ENCODE measurements at places on chromosomes 3 and 15.

- no peak for DNase-seq
Observed at GRCh38 chr3:17602126-17602525, 140.3 kb downstream of the TBC1D5 start.

- DNase-seq, result no peak
Observed at GRCh38 chr3:11056531-11057050, 64.0 kb downstream of the SLC6A1 start.

DNA sequence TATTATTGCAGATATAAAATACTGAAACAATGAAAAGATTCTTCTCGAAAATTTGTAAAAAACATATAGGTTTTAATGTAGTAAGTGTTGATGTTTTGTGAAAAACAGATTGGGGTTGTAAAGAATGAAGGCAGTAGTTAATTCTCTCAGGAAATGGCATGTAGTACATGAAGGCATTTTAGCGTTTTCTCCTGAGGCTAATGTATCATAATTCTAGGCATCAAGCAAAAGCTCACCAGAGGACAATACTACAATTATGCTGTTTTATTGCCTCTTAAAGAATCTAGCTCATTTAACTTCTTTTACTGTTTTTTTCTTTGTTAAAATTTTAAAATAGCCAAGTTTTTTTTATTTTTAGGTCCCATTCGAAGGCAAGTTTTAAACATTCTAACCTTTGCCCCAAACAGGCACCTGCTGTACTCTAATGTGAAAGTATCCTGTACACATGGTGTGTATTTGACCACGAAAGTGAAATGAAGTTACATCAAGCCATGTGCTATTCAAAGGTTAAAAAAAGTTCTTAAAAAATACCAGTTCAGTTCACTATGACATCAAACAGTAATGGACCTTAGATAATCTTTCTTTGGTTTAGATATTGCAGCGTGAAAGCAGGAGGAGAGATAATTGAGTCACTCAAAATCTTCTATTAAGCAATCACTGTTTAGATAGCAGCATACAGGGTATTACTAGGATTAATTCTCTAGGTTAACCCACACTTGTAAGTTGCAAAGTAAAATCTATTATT is 163.6 kb downstream of the ECT2 start:
- DNase-seq, result no peak

DNA sequence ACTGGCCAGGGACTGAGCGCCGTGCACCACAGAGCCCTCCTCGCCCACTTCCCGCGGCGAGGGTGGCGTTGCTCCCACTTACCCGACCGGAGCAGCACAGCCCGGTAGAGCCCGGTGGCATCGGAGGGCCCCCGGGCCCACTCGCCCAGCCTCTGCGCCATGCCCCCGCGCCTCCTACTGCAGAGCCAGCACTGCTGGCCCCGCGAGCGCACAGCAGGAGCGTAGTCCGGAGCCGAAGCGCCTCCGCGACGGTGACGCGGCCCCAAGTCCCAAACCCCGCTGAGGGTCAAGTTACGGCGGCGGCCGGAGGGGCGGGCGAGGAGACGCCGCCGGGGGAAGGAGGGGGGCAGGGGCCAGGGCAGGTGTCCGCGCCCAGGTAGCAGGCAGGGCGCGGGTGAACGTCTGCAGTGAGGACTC is 9.6 kb upstream of the FAM107A start:
- no peak for DNase-seq

GRCh38 chr3:134471521-134472193 is 14.1 kb downstream of the ANAPC13 start:
- no peak for DNase-seq

DNA sequence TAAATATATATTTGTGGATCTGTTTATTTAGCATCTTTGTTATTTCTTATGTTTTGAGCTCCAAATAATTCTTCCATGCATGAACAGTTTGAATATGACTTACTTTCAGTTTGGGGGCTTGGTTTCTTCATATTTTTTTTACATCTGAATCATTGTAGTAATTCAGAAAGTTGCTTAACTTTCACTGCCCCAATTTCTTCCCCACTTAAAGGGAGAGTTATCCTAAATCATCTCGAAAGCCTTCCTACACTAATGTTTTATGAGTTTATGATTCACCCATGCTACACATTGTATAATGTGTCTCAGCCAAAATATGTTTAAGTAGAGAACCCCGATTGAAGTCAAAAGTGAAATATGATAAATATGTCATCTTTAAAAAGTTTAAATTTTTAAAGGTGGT is 47.8 kb downstream of the SPRED1 start:
- DNase-seq, result no peak

- no peak for DNase-seq
Observed at GRCh38 chr3:22982981-22983587, 220.0 kb upstream of the UBE2E2 start.

DNA sequence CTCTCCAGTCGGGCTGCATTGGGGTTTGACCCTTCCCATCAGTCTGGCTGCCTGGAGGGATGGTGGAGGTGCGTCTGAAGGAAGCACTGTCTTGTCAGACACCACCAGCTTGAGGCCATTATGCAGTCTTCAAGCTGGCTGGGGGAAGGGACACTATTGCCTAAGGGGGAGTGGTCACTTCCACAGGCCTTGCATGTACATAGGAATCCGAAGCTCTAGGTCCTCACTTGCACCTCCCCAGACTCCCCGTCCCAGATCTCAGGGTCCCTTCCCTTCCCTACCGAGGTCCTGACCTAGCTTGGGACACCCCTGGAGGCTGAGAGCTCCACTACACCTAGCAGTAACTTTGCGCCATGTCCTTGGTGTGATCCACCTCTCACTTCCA is 48.6 kb upstream of the KLF13 start:
- DNase-seq, result no peak

DNA sequence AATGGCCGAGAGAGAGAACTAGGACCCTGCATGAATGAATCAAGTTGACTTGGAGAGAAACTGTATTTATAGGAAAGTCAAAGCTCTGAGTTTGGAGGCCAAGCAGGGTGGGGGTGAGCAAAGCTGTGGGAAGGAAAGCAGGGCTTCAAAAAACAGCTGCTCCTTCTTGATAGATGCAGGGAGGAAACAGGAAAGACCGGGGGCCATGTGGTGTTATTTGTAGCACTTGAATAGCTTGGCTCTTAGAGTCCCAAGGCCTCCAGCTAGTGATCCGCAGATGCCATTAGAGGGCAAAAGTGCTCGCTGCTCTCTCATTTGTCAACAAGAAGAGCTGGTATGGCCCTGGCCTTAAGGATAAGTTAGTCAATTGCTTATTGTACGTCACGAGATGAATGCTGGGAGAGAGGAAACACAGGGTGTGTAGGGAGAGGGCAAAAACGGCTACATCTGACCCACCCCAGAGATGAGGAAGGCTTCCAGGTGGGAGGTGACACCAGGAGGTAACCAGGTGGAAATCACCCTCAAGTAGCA is at the start of gene ALG1L2:
Gene ALG1L2 (plus strand): TSS at position 481 of the 531 bp plus-strand sequence. CDS start 186 bp downstream, outside the sequence.
- no peak for DNase-seq

GRCh38 chr3:119156868-119157267 is 10.9 kb downstream of the TEX55 start:
- no peak for DNase-seq

DNA sequence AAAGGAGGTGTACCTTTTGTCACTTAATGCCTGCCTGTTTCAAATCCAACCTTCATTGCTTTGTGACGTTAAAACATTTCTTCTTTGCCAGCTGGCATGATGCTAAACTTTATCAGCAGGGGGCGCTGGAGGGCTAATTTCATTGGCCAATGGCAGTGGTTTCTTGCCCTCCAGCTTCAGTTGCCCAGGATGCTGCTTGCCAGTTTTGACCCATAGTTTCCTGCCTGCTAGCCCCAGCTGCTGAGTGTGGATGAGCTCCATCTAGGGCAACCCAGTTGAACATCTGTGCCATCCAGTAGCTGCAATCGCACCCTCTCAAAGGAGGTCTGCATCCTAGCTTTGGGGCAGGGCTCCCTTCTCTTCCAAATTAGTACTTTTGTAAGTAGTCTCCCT is 22.1 kb downstream of the ACKR2 start:
- DNase-seq, result no peak

GRCh38 chr3:186213946-186214345 is 105.1 kb upstream of the ETV5 start:
- DNase-seq, result no peak

DNA sequence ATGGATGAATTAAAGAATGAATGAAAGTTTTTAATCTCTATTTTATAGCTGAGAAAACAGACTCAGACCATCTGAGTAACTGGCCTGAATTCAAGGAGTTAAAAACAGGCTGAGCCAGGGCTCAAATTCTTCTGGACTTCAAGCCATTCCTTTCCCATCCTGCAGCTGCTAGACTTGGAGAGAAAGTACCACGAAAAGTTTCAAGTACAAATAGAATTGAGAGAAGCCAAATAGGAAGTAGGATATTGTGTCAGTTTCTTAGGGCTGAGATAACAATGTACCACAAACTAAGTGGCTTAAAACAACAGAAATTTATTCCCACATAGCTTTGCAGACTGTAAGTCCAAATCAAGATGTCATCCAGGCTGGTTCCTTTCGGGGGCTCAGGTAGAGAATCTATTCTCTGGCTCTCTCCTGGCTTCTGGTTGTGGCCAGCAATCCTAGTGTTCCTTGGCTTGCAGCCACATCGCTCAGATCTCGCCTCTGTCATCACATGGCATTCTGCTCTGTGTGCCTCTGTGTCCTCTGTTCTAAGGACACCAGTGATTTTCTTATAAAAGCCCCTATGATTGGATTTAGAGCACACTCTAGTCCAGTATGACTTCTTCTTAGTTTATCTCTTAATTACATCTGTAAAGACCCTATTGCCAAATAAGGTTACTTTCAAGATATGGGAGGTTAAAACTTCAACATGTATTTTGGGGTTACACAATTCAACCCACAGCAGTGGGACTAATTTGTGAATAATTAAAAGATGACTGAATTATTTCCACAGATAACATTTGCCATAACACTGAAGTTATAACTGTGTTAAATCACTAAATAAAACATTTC is 25.7 kb upstream of the GOLIM4 start:
- DNase-seq, result no peak

DNA sequence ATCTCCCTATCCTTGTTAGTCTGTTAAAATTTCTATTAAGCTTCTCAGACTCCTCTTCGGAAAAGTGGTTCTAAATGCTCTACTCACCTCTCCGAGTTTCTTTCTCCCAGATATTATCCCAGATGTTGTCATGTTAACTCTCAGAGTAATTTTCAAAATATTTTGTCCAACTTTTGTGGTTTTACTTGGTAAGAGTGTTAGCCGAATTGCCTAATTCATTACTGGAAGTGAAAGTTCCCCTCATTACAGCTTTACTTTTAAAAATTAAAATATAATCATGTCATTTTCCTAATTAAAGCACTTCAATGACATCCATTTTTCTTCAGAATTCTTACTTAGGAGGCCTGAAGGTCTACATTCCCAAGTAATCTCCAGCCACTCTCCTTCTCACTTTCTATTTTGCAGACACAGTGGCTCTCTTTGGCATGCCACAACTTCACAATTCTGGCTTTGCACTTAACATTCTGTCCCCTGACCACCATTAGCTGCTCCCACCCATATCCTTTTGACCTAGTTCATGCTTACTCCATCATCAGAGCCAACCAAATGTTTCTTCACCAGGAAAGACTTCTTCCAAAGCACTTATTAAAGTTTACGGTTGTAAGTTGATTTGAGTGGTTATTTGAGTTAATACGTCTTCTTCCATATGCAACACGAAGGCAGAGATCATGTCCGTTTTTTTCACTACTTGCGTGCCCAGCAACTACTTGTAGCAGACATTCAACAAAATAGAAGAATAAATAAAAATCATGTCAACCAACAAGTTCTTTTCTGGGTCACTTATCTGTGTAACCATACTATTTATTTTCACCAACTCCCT is 10.2 kb upstream of the TIPARP start:
- DNase-seq, result no peak

DNA sequence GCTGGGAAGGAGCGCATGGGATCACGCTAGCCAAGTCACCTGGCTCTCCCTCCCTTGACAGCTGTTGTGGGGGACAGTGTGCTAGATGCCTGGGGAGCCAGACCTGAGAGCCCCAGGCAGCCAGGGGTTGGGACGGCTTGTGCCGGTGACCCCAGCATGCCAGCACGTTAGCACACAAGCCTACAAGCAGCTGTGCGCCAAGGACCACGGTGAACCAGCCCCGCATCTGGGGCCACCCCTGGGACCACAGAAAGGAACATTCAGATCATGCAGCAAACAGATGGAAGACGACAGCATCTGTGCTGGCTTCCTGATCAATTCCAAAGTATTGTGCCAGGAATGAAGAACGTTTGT is 64.8 kb downstream of the NTRK3 start:
- no peak for DNase-seq
